Activated naive CD4-positive, alpha-beta T cell treated with anti-CD3 and anti-CD28 coated beads, Interleukin-2, amount 50 U/mL, for 72 hours (primary cell): ENCODE measurements at places on chromosomes 7 and 10.

- DNase-seq, result peak; percentile 6
Measured at GRCh38 chr7:35254496-35255442, 869 bp upstream of the TBX20 start.

GRCh38 chr10:114083040-114083439 is 39.4 kb downstream of the ADRB1 start:
- no peak for DNase-seq

DNA sequence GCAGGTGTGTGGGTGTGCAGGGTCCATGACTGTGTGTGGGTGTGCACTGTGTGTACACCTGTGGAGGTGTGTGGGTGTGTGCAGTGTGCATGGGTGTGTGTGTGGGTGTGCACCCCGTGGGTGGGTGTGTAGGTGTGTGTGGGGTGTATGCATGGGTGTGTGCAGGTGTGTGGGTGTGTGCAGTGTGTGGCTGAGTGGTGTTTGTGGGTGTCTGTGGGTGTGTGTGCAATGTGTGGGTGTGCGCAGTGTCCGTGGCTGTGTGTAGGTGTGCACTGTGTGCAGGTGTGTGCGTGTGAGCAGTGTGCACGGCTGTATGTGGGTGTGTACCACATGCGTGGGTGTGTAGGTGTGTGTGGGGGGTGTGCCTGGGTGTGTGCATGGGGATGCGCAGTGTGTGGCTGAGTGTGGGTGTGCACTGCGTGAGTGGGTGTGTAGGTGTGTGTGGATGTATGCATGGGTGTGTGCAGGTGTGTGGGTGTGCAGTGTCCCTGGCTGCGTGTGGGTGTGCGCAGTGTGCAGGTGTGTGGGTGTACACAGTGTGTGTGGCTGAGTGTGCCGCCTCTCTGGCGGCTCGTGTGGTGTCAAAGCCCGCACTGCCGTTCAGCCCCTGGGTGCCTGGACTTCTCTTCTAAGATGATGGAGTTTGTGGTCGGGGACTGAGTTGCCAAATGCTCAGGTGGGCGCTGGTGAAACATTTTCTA is 208.3 kb downstream of the DNAJB6 start:
- no peak for DNase-seq

DNA sequence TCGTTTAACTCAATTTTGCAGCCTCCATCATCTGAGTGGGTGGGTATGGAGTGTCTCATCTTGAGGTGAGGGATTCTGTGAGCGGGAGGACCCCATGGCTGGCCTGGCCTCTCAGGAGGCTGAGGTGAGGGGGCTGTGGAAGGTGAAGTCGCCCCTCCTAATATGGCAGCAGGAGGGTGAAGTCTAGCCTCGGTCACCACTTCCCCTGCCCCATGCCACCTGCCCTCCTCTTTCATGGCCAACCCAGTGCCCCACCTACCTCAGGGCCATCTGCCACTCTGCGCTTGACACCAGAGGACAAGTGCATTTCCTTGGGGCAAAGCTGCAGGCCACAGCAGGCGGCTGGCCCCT is 8.7 kb downstream of the RASGEF1A start:
- DNase-seq, result no peak

- DNase-seq, result no peak
Measured at GRCh38 chr7:81672872-81673271, 97.0 kb downstream of the HGF start.

- no peak for DNase-seq
Measured at GRCh38 chr10:78617115-78617514, 451.7 kb upstream of the ZMIZ1 start.

DNA sequence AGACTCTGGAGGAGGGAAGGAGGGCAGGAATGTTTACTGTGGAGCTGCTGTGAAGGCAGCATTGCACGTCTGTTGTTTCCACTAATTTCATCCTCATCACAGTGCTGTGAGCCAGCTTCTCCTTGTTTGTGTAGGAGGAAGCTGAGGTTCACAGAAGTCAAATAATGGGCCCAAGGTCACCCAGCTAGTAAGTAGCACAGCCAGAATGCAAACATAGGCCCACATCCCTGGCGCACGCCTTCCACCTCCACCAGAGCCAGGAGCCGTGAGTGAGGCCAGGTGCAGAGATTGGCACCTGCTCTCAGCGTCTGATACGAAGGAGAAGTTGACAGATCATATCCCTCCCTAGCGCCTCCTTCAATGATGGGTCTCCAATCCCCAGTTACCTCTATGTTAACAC is 93.6 kb downstream of the HTR5A start:
- no peak for DNase-seq

DNA sequence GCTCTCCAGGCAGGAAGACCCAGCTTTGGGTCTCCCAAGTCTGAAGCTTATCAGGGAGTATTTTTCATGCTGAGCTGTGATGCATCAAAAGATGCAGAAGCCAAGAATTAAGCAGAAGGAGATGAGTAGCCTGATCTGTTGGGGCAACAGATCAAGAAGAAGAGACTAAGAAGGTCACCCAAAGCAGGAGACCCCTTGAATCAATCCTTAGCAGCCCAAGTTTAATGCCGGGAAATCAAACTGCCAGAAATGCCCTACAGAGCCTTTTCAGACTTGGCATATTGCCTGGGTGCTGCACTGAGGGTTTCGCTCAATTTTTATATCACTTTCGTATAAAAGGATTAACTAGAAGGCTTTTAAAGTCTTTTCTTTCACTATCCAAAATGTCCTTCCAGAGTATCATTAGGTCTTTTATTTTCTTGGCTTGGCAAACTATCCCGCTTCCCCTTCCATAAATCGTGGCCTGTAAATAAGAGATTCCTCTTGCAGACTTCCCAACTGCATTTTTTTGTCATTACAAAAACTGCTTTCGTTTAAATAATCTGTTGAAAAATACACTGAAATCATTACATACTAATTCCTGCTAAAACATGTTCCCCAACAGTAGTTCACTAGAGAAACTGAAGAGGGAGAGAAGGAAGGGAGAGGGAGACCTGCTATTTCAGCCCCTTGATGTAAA is 49.0 kb upstream of the STK17A start:
- DNase-seq, result no peak

DNA sequence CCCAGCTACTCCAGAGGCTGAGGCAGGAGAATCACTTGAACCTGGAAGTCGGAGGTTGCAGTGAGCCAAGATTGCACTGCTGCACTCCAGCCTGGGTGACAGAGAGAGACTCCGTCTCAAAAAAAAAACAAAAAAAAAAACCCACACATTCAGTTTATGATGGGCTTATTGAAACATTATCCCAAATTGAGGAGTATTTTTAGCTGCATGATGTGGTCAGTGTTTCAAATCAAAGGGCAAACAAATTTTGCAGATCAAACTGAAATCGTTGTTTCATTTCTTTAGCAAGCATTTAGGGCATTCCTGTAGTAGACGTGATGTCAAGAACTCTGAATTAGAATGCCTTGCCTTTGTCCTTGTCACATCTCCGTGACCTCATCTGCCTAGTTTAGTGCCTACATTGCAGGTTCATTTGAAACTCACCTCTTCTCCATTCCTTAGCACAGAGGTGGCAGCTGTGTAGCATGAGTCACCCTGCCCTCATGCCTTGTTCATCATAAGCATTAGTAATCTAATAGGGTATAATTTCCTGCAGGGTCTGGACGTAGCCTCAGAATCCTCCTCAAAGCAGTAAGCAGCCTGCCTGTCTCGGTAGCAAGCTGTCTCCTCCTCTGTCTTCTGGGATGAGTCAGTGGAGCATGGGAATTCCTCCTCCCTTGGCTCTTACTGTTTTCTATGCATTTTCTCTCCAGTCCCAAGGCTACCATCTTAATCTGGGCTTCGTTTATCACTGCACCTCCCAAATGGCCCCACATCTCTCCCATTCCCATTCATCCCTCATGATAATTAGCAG is 73.8 kb downstream of the CUL1 start:
- DNase-seq, result peak; percentile 27

- no peak for DNase-seq
Measured at GRCh38 chr10:129742742-129743550, 221.1 kb downstream of the EBF3 start.

GRCh38 chr7:9958486-9958885 is 1015.2 kb upstream of the PHF14 start:
- DNase-seq, result no peak

DNA sequence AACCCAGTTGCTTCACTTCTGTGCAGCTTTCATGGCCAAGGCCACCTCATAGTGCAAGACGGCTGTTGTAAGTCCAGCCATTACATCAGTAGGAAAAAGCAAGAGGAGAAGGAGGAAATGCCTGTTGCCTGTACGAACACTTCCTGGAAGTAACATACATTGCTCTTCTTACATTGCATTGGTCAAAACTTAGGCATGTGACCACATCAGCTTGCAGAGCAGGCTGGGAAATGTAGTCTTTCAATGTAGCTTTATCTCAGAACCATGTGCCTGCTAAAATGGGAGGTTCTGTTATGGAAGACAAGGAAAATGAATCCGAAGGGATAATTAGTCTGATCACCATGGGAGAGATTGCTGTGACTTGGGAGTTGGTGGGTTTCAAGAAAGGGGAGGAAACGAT is 4.3 kb downstream of the SLC29A3 start:
- no peak for DNase-seq

- DNase-seq, result no peak
Measured at GRCh38 chr10:31456468-31456867, 137.5 kb downstream of the ZEB1 start.

- no peak for DNase-seq
Measured at GRCh38 chr10:91838199-91838598, 40.0 kb downstream of the TNKS2 start.

DNA sequence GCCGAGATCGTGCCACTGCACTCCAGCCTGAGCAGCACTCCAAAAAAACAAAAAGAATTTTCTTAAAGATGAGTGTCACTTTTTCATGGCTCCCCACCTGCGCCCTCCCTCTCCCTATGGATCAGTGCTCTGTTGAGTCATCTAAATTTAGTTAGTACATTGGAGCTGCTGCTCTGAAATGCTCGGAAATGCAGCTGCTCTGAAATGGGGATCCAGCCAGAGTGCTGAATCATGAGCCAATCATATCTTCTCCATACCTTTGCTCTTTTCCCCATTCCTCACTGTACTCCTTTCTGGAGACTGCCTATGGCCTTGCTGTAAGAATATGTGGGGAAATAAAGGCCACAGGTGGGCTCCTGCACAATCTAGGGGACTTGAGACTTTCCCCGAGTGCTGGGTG is 188.8 kb downstream of the ZNF438 start:
- no peak for DNase-seq

- no peak for DNase-seq
Measured at GRCh38 chr7:66967029-66967428, 28.4 kb downstream of the SBDS start.

GRCh38 chr10:34369120-34369519 is 446.0 kb downstream of the PARD3 start:
- DNase-seq, result no peak

DNA sequence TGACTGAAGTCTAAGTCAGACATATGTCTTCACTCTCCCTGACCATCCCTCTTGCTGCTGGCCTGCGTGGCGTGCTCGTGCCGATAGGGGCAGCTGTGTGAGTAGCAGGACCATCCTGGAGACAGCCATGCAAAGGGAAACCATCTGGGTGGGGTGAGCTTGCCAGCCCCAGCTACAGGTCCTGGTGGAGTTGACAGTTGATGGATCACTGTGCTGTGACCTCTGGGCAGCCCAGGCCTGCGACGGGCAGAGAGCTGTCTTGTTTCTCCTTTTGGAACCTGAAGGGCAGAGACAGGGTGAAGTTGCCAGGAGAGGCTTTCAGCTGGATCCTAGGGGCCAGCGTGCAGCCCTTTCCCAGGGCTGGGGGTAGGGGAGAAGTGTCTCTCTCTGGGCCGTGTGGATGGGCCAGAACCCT is 44.7 kb downstream of the GRK5 start:
- no peak for DNase-seq

- DNase-seq, result no peak
Measured at GRCh38 chr7:105345725-105346124, 43.0 kb downstream of the SRPK2 start.
